Renal cortical epithelial cell (primary cell): ENCODE measurements at places on chromosomes 12 and 14. TPM values are rescaled to one million over a fixed set of nuclear protein-coding genes. Genes with fewer than 3 reads are reported as not detected.

PPM1H gene
- total RNA-seq = 27.1 and 36.6 TPM in 2 replicates

KERA gene
- total RNA-seq = not detected in 2 replicates

TTC9 gene
- total RNA-seq = 4.0 and 9.9 TPM in 2 replicates

DNA sequence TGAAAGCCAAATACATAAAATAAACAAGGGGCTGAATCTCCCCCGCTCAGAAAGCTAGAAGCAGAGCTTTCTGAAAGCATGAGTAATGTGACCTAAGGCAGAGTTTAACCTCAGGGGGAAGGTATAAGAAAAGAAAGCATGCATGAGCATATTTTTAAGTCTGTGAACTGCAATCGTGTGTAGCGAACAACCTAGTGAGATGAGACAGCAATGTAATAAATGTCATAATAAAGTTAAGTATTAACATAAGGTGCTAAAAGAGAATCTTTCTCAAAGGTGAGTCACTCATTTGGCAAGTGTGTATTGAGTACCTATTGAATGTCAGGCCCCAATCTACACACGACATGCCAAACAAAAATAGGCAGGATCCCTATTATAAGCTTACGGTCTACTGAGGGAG, 14.2 kb upstream of the WDR20 start:
- DNase-seq = peak; percentile 100

- peak; percentile 83 for DNase-seq
These were observed 15.5 kb upstream of the NEMF start for GRCh38 chr14:49867831-49868719.

DNA sequence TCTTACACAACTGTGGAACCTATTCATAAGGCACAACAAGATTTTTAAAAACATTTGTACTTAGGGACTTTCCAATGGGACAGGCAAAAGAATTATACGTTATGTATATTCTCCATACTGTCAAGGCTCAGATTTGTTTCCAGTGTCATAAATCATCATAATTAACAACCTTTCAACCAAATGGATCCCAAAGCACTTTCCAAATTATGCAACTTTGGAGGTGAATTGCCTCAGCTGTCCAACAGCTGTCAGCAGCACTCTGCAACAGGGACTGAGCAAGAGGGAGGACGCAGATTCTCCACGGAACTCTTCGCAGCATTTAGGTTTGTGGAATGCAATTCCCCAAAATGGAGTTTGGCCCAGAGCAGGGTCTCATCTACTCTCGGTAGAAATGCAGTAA, 186.6 kb downstream of the PAX9 start:
- DNase-seq = no peak

DNA sequence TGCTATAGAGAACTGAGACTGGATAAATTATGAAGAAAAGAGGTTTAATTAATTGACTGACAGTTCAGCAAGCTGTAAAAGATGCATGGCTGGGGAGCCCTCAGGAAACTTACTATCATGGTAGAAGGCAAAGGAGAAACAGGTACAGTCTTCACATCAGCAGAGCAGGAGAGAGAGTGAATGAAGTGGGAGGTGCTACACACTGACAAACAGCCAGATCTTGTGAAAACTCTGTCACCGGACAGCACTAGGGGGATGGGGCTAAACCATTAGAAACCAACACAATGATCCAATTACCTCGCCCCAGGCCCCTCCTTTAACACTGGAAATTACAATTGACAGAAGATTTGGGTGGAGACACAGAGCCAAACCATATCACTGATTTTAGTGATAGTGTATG, 682.4 kb downstream of the SLC16A7 start:
- no peak for DNase-seq

- DNase-seq = peak; percentile 55
These were observed 111.1 kb downstream of the DIP2B start for GRCh38 chr12:50615907-50616296.

DNA sequence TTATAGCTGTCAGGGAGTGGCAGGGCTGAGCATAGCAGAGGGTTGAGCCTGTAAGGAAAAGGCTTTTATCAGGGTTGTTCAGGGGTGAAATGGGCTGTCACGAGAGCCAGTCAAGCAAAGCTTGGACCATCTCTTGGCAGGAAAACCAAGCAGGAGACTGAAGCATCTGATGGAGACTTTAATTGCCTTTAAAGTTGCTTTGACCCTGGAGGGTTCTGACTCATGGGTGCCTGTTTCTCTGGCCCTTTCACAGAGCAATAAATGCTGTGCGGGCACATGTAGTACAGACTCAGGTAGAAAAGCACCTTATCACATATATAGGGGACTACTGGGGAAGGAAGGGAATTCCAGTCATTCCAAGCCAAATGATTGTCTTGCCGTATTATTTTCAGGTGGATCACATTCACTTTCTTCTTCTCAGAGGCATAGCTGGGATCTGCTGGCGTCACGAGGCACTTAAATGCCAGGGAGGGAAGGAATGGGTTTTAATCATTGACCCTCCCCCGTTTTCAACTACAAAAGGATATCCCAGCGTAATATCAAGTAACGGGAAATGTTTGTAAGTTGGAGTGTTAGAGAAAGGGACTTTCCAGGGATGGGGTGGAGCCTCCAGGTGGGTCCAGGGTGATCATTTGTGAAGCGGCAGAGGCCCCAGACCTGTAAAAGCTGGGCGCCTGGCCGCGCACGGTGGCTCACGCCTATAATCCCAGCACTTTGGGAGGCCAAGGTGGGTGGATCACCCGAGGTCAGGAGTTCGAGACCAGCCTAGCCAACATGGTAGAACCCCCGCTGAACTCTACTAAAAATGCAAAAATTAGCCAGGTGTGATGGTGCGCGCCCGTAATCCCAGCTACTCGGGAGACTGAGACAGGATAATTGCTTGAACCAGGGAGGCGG, 34.9 kb downstream of the PLEKHD1 start:
- peak; percentile 87 for DNase-seq

DNA sequence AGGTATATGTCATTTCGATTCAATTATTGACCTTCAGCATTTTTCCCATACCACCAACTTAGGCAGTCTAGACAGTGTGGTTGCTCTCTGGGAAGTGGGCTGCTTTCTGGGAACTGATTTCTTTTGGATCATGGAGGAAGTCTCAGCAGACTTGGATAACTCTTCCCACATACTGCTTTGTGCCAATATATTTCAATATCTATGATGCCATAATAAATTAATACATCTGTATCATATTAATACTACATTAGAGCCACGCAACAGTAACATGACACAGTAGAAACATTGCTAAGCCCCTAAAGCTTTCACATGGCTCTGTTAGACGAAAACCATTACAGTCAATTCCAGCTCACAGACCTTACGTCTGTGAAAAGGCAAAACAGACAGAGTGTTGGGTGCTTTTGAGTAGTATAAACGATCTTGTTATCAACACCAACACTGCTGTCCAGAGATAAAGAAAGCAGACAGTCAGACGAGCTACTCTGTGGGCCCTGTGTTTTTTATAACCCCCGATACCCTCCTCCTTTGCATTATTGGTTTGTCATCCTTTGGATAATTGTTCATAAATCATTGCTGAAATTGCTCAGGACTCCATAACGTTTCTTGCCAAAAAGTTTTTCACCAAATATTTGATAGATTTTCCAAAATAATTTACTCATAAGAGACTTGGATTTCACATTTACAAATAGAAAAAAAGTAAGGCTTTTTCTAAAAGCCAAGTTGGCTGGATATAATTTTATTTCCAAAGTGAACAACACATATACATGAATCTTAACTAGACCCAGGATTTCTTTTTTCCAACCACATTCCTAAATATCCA, 439.7 kb downstream of the ADAMTS20 start:
- DNase-seq = no peak

DNA sequence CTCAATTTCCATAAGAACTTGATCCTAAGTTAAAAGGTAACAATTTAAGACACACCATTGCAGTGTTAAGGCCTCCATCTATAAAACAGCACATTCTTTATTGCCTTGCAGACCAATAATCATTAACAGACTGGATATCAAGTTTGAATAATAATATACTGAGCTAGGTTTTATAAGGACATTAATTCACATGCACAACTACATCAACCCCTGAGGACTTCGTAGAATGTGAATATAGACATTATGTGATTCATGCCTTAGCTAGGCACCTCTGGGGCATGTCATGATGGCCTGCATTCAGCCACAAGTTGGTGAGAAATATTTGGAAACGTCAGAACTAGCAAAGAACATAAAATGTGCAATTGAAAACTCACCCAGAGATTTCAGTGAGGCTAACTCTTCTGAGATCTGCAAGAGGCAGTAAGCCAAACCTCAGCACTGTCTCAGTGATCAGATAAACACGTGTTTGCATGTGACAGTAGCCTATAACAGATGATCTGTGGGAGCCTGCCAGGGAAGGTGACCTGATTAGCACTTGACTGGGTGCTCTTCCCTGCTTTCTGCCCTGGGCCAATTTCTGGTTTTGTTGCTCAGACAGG, 492.2 kb downstream of the FLRT2 start:
- peak; percentile 96 for DNase-seq

DNA sequence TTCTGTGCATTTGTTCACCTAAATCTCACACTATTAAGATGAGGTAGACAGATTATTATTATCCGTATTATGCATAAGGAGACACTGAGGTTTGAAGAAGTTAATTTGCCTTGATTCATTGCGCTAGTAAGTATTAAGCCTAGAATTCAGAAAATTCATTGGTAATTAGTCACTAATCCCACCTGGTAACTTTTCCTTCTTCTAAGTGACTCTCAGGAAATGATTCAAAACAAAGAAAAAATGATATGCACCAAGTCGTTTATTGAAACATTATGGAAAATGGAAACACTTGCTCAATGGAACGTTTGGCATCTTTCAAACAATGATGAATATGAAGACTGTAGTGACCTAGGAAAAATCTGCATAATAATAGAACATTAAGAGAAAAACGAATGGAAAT, 15.2 kb downstream of the RFX4 start:
- DNase-seq = no peak

- DNase-seq = peak; percentile 41
These were observed 9.4 kb upstream of the KRT74 start for GRCh38 chr12:52582971-52583456.

DNA sequence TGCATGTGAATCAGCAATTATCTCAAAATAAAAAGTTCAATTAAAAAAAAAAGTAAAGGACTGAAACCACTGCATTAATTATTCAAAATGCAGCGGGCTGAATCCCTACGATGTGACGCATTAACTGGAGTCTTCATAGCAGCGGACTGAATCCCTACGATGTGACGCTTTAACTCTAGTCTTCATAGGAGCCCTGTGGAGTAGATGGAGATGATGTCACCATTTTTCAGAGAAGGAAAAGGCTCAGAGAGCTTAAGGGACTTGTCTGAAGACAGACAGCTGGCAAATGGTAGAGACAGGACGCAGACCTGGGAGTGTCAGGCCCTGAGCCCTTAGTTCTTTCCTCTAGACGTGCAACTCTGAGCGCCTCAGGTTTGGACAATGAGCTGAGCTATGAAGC, 168.0 kb upstream of the MYL2 start:
- DNase-seq = no peak
